ENCODE measurements at places on chromosomes 1 and 21.

GRCh38 chr1:32702599-32703478 lies at the start of gene SYNC:
SYNC (minus strand) TSS chr1:32702770; CDS start chr1:32702660, 110 bp downstream.
- no peaks in the 10 kb centered on the region for H3K4me1 ChIP-seq
- peak within 1 kb of the TSS; percentile 94 for H3K27ac ChIP-seq
- no peak for DNase-seq

DNA sequence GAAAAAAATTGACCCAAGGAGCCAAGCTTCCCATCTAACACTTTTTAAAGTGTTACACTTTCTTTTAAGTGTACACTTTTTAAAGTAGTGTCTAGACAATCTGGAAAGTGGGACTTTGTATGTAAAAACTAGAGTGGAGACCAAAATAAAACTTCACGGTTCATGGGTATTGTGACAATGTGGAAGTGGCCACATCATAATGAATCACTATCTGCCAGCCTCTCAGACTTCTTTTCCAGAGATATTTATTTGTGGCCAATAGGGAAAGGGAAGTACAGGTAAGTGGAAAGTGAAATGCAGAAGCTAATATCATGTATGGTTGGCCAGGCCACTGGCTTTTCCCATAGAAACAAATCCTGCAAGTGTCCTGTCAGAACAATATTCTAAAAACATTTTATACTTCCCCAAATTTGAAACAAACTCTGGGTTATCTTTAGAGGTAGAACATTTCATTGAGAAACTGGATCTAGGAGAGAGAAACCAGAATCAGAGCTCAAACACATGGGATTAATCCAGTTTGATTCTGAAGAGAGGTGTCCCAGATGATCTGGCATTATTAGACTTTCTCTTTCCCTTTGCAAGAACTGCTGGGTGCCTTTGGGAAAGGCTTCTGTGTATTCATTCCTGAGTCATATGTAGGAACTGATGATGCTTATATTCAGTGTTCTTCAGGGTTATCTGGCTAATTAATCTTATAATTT lies 2.0 kb downstream of the TNFSF18 start:
- DNase-seq = no peak
- no peak overlapping the region for H3K27ac ChIP-seq
- no peaks in the 10 kb centered on the region for H3K4me1 ChIP-seq
- H3K27me3 ChIP-seq = no peaks in the 10 kb centered on the region

GRCh38 chr1:165842023-165842670 lies 14.7 kb downstream of the UCK2 start:
- no peak overlapping the region for H3K27ac ChIP-seq
- H3K27me3 ChIP-seq = no peaks in the 10 kb centered on the region
- H3K36me3 ChIP-seq = no peaks in the 10 kb centered on the region
- no peak for DNase-seq
- H3K4me1 ChIP-seq = peaks cover 21% of the 10 kb centered on the region

DNA sequence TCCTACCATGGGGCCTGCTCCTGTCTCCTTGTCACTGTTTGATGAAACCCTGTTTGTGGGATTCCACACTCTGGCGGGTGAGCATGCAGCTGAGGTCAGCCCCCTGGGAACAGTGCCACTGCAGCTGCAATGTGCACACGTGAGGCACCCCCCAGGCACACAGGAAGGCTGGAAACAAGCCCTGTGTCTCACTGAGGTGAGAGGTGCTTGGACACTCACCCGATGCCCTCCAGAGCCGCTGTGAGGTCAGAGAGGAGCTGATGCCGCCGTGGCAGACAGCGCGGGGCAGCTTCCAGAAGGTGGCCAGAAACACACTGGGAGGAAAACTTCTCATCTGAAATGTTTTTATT lies 49.7 kb downstream of the SLX9 start:
- H3K4me3 ChIP-seq = no peak overlapping the region
- H3K27ac ChIP-seq = peak overlapping the region; percentile 58
- DNase-seq = no peak
- no peaks in the 10 kb centered on the region for H3K36me3 ChIP-seq

DNA sequence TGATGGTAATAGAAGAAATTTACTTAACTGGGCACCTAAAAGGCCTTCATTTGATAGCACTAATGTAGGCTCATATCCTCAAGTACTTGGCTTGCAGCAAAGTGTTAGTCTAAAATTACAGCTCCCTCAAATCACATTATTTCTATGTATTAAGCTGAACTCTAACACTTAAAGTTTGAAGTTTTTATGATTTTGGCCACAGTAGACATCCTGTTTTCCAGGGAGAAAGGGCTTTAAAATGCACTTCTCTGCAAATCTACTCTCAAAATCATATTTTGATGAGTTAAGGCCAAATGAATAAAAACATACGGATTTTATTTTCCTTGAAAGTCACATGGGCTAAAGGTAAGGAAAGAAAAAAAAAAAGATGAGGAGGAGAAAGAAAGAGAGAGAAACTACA lies 575.5 kb downstream of the PLPP3 start:
- no peak overlapping the region for H3K27ac ChIP-seq
- H3K4me1 ChIP-seq = no peaks in the 10 kb centered on the region
- DNase-seq = no peak
- no peaks in the 10 kb centered on the region for H3K27me3 ChIP-seq
- no peaks in the 10 kb centered on the region for H3K36me3 ChIP-seq
- H3K4me3 ChIP-seq = no peak overlapping the region

- no peaks in the 10 kb centered on the region for H3K36me3 ChIP-seq
- H3K27me3 ChIP-seq = no peaks in the 10 kb centered on the region
- DNase-seq = no peak
- H3K4me3 ChIP-seq = no peak overlapping the region
- peaks cover 4% of the 10 kb centered on the region for H3K4me1 ChIP-seq
- no peak overlapping the region for H3K27ac ChIP-seq
Measured at GRCh38 chr21:29168891-29169315, 38.5 kb downstream of the MAP3K7CL start.

GRCh38 chr1:201518071-201518470 lies 11.1 kb upstream of the CSRP1 start:
- H3K27me3 ChIP-seq = no peaks in the 10 kb centered on the region
- H3K27ac ChIP-seq = no peak overlapping the region
- no peak overlapping the region for H3K4me3 ChIP-seq
- DNase-seq = no peak
- no peaks in the 10 kb centered on the region for H3K4me1 ChIP-seq

- no peak for DNase-seq
- H3K27me3 ChIP-seq = no peaks in the 10 kb centered on the region
- H3K27ac ChIP-seq = no peak overlapping the region
- H3K4me1 ChIP-seq = no peaks in the 10 kb centered on the region
- no peak overlapping the region for H3K4me3 ChIP-seq
- no peaks in the 10 kb centered on the region for H3K36me3 ChIP-seq
Measured at GRCh38 chr21:25036775-25037174, 570.5 kb downstream of the MRPL39 start.

DNA sequence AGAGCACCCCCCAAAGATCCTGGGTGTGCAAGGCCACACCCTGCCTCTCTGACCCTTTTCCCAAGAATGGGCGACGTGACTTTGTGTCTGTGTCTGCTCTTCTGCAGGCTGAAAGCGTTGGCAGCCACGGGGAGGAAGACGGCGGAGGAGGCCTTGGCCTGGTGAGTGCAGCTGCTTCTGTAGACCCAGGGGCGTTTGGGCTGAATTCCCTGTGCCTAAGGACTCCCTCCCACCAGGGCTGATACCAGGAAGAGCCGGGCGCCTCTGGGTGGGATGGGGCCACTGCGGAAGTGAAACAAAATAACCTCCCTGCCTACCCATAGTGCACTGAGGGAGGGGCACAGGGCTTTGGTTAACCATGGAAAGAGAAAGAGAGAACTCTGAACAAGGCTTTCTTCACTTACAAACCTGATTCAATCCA lies 2.5 kb downstream of the UBASH3A start:
- H3K36me3 ChIP-seq = no peaks in the 10 kb centered on the region
- H3K27me3 ChIP-seq = no peaks in the 10 kb centered on the region
- H3K4me1 ChIP-seq = no peaks in the 10 kb centered on the region
- no peak overlapping the region for H3K4me3 ChIP-seq
- no peak overlapping the region for H3K27ac ChIP-seq

DNA sequence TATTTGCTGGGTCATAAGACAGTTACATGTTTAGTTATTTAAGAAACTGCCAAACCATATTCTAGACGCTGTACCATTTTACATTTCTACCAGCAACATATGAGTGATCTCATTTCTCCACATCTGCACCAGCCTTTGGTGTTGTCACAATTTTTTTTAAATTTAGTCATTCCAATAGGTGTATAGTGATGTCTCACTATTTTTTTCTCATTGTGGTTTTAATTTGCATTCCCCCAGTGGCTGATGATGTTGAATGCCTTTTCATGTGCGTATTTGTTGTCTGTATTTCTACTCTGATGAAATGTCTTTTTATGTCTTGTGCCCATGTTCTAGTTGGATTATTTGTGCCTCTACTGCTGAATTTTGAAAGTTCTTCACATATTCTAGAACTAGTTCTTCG lies 38.4 kb downstream of the NFASC start:
- H3K27me3 ChIP-seq = no peaks in the 10 kb centered on the region
- no peak overlapping the region for H3K27ac ChIP-seq
- H3K4me1 ChIP-seq = no peaks in the 10 kb centered on the region
- no peak for DNase-seq
- no peaks in the 10 kb centered on the region for H3K36me3 ChIP-seq

Data from right atrium auricular region (tissue), 2 donors.